Effector memory CD4-positive, alpha-beta T cell (primary cell): ENCODE measurements at places on chromosomes 5 and 9.
A peak's percentile ranks its signal among the peaks of the same experiment; 100 is the strongest.

DNA sequence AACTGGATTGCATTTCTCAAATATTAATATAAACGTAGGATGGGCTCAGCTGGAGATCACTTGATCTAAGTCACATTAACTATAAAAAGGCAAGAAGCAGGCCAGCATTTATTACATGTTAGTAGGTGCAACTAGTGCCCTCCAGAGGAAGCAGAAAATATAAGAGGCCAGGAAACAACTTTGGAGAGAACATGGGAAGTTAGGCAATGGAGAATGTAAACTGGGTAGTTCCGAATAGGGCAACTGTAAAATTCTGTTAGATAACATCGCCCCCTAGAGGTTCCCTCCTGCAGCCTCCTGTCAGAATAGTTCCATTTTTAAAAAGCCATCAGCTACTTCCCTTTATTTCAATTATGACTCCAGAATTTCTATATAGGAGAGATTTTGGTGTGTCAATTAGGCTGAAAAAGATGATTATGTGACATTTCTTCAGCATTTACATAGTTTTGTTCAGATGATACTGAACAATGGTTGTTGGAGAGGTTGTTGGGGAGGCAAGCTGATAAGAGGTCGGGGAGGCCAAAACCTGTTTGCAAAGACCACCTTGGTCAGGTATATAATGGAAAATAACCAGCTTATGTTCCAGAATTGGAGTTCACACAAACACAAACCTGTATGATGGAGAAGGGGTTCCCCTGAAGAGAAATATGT is 22.4 kb downstream of the CCL28 start:
- DNase-seq: peak; percentile 15

- DNase-seq: no peak
Observed at GRCh38 chr5:179468696-179469095, 81.7 kb upstream of the RUFY1 start.

DNA sequence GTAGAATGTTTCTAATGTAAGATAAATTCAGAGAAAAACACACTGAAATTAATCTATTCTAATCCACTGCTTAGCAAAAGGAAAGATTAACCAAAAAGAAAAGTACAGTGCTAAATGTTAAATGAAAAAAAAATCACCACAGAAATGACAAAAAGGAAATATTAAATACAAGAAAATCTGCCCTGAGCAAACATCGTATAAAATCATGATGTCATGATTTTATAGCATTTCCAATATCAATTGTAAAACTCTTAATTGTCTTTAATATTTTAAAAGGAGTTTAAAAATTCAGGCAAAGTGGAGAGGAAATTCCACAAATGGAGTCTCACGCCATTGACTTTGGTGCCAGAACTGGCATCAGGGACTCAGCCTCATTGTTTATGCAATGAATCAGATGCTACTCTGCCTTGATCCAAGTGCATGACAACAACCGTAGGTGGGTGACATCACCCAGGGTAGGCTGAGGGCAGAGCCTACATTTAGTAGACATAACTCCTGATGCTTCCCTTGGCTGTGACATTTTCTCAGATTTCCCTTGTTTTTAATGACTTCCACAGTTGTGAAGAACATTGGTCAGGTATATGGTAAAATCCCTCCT is 696.8 kb downstream of the SEMA5A start:
- no peak for DNase-seq

GRCh38 chr9:116269250-116269649 is 115.7 kb downstream of the PAPPA start:
- no peak for DNase-seq

GRCh38 chr9:13160051-13160450 is 119.4 kb downstream of the MPDZ start:
- no peak for DNase-seq

GRCh38 chr9:97774673-97775072 is 77.5 kb upstream of the XPA start:
- no peak for DNase-seq

GRCh38 chr5:55896663-55897062 is 45.5 kb downstream of the IL31RA start:
- no peak for DNase-seq

DNA sequence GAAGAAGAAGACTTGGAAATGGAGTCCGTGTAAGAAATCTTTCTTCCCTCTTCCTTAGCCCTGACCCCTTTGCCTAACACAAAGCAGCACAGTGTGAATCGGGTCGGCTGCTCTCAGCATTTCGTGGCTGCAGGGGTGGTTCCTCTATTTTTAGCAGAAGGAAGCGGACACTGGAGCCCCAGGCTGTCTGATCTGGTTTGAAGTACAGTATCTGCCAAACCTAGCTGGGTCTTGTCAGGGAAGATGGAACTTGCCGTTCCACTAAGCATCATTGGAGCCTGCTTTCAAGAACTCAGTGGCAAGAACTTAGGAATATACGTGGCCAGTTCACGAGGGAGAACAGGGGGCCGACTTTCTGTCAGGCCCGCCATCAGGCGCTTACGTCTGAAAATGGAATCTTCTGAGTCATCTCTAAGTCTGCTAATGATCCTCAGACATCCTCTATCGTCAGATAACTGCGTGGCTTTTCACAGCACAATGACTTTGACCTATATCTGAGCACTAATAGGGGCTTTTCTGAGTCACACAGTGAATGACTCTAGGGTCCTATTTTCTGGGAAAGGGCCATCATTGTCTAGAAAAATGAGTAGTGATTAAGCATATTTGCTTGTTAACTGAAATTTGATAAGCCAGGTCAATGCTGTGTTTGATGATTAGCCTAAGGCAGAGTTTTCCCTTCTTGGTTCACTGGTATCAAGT is 43.3 kb upstream of the NCS1 start:
- peak; percentile 62 for DNase-seq

DNA sequence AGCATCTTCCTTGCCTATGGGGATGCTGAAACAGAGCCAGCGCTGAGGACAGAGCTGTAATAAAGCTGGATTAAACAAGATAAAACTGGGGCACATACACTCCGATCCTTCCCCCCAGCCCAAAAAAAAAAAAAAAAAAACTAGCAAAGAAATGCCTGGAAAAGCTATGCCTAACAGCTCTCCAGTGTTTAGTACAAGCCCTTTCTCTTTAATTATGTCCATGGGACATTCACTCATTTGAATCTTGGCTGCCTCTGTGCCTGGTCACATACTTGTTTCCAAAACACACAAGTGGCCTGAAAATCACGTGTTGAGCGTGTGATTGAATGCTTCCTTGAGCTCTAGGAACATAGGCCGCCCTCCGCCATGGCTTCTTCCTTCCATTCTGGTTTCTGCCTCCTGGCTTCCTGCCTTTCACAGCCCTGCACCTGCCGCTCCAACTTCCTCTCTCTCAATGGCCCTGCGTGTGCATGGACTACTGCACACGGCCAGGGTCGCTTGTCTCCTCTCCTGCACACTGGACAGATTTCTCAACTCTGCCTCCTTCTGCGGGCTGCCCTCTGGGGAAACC is 111.0 kb upstream of the RETREG1 start:
- DNase-seq: no peak

GRCh38 chr5:177142098-177142611 is 8.6 kb downstream of the NSD1 start:
- no peak for DNase-seq

DNA sequence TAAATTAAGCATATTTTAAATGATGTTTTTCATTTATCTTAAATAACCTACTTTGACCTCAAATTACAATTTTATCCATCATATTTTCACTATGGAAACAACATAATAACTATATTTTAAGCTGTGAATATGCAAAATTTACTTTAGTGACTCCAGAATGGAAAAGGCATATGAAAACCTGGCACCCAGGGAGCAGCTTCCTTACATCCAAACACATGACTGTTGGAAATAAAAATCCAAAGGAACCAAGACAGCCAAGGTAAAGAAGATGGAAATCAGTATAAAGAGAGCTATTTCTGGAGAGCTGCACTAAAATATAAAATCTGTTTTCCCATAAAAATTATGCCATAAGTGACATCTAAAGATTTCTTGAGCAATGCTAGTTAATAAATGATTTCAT is 140.3 kb upstream of the FTMT start:
- no peak for DNase-seq

DNA sequence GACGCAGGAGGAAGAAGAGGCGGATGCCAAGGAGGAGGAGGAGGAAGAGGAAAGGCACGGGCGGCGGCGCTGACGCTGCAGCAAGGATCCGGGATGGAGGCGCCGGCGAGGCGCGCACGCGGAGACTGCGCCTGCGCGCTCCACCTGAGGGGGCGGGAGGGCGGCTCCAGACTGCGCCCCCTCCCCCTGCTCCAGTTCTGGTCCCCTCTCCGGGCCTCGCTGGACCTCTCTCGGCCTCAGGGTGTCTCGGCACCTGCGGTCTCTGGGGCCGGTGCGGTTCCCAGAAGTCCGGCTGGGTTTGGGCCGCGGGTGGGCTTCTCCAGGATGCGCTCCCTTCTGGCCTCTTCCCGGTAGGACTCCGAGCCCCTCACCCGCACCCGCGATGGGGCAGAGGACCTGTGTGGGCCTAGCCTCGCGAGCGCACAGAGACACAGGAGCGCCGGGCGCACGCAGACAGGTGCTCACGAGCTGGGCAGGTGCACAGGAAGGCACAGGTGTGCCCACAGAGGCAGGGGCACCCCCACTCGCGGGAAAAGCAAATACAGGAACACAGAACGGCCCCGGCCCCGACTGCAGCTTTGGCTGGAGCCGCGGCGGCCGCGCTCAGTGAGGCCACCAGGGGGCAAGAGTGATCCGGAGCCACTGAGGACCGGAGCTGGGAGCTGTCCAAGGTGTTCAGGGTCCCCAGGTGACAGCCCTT is at the start of gene NPDC1:
Gene NPDC1 (minus strand): TSS at position 90 of the 700 bp plus-strand sequence. CDS start 188 bp downstream, outside the sequence.
- peak; percentile 64 for DNase-seq

DNA sequence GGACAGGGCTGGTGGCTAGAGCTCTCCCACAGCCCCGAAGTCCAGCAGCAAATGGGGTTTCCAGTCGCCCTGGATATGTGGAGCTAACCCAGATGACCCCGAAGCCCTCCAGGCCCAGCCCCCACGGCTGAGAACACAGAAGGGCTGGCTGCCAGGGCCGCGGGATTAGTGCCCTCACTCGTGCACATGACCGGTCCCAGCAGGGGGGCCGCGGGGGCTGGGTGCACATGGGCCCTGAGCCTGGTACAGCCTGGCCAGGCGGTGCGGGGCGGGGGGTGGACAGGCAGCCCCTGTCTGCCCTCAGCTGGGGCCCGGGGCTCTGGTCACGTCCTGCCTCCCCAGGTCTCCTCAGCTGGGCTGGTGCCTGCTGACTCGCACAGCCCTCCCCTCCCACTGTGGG is 5.9 kb downstream of the SSNA1 start:
- no peak for DNase-seq

DNA sequence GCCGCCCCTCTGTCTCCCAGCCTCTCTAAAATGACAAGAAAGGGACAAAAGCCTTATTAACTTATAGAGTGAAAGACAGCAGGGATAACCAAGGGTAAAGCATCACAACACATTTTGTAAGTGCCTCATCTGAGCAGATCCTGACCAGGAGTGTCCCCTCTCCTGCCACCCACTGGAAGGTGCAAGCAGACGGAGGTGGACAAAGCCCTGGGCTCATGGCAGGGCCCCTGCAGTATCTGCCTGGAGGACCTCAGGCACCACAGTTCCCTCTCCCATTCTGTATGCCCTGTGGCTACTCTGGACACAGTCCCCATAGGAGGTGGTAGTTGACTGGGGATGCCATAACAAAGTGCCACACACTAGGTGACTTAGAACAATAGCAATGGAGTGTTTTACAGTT is 319.8 kb downstream of the GADD45G start:
- no peak for DNase-seq

DNA sequence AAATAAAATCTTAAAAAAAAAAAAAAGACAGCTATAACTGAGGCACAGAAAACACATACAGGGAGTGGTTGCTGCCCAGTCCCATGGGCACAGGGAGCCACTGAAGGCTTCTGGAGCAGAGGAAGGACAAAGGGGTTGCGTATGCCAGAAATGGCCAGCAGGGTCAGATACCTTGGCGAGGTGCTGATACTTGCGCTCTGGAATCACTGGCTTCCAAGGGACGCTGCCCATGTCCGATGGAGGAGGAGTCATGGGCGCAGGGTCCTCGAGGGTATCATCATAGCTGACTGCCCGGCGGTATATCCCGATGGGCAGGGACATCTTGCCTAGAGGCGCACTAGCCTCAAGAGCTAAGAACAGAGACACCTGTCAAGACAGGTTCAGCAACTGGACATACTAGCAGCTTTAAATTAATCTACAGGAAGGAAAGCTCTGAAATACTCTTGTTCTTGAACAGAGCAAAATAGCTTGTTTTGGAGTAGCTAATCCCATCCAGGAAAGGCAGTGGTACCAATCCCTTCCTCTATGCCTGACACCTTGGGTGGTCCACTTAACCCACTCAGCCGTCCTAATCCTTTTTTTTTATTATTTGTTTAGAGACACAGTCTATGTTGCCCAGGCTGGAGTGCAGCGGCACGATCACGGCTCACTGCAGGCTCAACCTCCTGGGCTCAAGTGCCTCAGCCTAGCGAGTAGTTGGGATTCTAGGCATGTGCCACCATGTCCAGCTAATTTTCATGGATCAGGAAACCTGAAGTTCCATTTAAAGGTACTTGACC is 6.0 kb downstream of the KIAA1191 start:
- no peak for DNase-seq

DNA sequence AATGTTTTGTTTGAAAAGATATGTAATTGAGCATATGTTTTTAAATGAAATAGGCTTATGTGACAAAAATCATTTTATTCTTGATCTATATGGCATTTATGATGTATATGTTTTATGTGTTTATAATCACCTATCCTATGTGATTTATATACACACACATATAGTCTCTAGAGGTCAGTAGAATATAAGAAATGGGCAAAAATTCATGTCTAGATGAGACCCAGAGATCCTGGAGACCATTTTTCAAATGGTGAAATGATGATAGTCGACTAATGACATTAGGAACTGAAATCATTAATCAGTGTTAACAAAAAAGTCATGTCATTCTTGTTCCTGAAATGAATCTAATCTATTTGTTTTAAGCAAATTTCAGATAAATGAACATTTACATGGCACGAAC is 709.2 kb upstream of the WWC1 start:
- DNase-seq: no peak

DNA sequence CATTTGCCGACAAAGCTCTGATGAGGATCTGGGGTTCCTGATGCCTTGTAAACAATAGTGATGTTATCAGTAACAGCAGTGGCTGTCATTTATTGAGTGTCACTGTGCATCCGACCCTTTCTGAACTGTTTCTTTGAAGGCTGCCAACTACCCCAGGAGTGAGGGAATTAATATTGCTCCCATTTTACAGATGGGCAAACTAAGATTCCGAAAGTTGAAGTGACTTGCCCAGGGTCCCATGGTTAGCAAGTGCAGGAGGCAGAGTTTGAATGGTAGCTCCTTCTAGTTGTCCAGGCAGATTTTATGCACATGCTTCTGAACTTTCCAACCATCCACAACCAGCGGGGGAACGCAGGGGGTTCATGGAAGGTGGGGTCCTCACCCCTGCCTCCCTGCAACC is 81.9 kb downstream of the COL27A1 start:
- no peak for DNase-seq

DNA sequence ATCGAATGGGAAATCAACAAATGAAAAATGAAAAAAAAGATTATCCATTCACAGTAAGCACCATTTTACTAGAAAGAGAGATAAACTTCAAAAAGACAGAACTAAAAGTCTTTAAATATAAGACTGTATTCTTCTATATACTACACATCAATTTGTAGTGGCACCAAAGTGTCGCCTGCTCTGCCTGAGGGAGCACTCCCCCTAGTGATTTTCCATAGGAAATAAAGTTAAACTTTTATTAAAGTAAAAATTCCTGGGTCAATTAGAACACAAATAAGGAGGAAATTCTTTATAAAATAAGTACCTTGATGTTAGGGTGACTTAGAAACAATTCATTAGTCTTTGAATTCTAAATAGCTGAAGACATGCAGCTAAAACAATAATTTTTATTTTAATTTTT is 9.7 kb downstream of the RAD1 start:
- no peak for DNase-seq
